ENCODE measurements at places on chromosomes 12 and 14.

GRCh38 chr12:98422812-98423211 lies 92.6 kb upstream of the TMPO start:
- no peak for DNase-seq

- DNase-seq = no peak
Observed at GRCh38 chr12:108302403-108303311, 36.5 kb downstream of the CMKLR1 start.

DNA sequence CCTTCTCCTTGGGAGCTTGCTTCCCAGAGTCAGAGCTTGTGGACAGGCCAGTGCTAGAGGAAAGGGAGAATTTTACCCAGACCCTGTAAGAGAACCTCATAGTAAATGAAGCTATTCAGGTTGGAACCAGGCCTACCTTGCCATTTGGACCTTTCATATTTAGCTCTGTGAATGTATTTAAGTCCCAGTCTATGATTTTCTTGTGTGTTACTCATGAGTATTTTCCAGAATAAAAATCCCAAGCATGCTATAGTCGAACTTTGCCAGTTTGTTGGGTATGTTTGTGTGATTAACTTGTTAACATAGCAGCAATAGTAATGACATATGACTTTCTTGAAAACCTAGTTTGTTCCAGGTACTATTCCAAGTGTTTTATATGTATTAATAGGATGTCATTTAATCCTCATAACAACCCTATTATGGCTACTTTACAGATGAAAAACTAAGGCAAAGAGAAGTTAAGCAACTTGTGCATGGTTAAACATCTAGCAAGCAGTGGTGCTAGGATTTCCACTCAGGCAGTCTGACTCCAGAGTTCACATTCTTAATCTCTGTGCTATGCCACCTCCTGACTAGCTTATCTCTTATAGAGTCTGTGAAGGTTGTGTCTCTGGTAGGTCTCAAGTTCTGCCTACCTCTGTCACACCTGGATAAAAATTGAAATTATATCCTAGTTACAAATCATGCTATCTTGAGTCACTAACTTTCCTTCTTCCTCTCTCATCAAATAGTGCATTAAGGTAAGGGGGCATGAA lies 47.9 kb upstream of the GARIN2 start:
- DNase-seq = no peak

DNA sequence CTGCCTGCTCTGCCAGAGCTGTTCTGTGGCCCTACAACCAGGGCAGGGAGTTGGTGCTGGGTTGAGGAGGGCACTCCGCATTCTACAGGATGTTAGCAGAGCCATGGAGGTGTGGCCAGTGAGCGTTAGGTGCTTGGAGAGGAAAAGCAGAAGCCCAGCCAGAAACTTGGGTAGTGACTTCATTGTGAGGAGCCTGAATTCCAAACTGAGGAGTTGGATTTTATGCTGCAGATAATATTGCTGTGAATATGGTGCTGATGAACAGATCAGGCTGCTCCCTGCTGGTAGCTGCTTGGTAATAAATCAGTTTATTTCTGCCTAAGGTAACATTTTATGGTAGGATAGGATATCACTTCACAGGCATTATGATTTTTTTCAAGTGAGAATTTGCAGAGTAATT lies 7.1 kb upstream of the CCDC175 start:
- no peak for DNase-seq

DNA sequence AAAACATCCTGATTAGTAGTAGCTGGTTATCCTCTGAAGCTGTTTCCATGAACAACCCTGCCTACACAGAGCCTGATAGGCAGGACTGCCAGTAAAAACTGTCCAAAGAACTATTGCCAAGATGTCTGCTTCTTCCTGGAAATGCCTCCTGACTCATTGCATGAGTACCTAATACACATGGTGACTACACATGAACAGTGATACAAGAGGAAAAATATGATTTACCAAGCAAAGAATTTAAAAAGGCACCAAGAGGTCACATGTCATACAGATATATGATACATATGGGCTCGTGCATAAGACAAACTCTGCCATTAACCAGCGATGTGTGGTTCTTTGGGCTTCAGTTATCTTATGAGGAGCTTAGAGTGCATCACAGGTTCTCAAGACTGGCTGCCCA lies 552.3 kb downstream of the SLC16A7 start:
- DNase-seq = no peak

DNA sequence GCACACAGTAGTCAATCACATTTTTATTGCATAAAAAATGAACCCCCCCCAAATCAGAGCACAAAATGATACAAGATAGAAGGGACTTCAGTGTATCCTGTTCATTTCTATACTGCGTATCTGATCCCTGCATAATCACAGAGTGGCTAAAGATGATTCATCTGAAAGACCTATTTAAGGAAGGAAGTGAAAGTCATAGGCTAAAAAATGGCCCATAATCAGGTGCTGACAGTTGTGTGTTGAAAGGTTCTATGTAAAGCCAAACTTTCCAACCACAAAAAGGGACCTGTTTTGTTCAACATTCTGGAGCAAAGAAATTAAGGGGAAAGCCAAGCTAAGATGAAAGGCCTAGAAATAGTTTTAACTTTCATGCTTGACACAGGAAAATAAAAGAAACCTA lies 147.8 kb upstream of the ATP2B1 start:
- DNase-seq = no peak

- no peak for DNase-seq
Observed at GRCh38 chr14:64758025-64758521, 53.8 kb downstream of the PLEKHG3 start.

- no peak for DNase-seq
Observed at GRCh38 chr14:70192915-70193314, 4.2 kb upstream of the SLC8A3 start.

DNA sequence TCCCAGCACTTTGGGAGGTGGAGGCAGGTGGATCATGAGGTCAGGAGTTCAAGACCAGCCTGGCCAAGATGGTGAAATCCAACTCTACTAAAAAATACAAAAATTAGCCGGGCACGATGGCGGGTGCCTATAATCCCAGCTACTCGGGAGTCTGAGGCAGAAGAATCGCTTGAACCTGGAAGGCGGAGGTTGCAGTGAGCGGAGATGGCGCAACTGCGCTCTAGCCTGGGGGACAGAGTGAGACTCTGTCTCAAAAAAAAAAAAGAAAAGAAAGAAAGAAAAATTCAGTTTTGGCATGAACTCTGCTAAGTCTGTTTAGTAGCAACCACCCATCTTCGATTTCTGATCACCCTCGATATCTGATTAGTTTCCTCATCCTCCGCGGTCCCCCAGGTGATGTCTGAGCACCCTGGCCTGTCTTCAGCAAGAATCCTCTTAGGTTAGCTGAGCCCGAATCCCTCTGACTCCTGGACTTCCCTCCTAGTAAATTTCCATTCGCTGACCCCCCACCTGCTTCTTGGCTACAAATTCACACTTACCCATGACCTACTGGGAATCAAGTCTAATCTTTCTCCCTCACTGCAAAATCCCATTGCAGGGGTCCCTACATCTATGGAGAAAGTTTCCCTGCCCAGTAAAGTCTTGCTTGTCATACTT lies 879 bp upstream of the HSPB8 start:
- DNase-seq = no peak

- no peak for DNase-seq
Observed at GRCh38 chr12:14187002-14187401, 178.5 kb upstream of the ATF7IP start.

- DNase-seq = no peak
Observed at GRCh38 chr14:35403114-35403602, 1.4 kb downstream of the NFKBIA start.

DNA sequence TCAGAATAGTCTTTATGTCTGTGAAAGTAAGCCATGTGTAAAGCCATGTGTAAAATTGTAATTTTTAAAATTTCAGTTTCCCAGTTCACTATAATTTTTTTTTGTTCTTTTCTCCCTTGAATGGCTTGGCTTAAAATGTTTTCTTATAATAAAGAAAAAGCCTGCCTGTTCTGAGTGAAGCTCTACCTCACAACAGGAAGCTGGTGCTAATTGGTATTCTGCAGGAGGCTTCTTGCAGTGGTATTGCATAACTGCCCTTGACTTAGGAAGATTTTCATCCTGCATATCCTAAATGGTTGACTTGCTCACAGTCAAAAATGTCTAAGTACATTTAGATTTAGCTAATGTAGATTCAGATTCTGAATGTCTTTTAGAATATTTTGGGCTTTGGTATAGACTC lies 49.5 kb downstream of the ATP2A2 start:
- no peak for DNase-seq

DNA sequence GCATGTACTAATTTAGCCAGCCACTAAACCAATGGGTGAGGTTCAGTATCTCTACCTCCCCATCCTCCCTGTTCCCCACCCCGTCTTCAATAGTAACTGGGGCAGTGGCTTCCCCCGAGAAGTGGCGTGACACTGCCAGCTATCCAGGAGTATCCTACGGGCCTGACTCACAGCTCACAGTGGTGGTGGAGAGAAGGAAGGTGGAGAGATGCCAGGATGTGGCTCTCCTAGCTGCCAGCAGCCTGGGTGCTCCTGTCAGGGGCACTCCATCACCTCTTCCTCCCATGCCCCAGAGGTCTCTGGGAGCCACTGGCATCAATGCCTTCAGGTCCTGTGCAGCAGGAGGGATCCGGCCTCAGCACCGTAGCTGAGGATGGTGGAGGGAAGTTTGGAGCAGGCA lies 49.0 kb downstream of the TSPAN11 start:
- DNase-seq = no peak

GRCh38 chr14:82830596-82830995 lies 1296.9 kb upstream of the SEL1L start:
- DNase-seq = no peak

- DNase-seq = no peak
Observed at GRCh38 chr12:55043542-55043941, 23.8 kb downstream of the NEUROD4 start.

- DNase-seq = no peak
Observed at GRCh38 chr12:112341046-112341825, 41.0 kb downstream of the HECTD4 start.
